ENCODE measurements at places on chromosomes 11 and 22. TPM values are rescaled to one million over a fixed set of nuclear protein-coding genes. Genes with fewer than 3 reads are reported as not detected.

The P4HA3 gene
- total RNA-seq, result 1.5 TPM

The SOX6 gene
- not detected for total RNA-seq

The VPREB1 gene
- not detected for total RNA-seq

- no peak for DNase-seq
These were observed 30.9 kb downstream of the MOB2 start for GRCh38 chr11:1455763-1456060.

DNA sequence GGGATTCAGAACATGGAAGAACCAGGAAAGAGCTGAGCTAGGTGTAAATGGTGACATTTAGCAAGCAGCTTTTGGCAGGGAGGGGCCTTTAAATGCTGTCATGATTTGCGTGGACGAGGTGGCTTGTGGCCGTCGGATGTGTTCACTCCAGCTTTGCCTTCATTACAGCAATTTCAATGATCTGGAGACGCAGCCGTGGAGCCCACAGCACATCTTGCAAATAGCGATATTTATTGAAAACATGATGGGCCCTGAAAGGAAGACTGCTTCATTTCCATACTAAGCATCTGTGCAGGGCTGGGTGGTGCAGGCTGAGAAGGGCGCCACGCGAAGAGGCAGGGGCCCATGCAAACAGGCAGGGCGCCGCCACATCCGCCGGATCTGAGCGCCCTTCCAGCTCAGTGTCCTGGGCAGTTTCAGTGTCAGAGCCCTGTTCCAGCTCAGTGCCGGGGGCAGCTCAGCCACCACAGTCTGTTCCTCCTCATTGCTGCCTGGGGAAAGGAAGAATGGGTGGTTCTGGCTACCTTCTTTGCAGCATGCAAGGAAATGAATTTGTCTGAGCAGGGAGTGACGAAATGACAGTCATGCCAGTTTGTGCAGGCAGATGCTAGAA lies 111.1 kb upstream of the TTC12 start:
- no peak for DNase-seq

DNA sequence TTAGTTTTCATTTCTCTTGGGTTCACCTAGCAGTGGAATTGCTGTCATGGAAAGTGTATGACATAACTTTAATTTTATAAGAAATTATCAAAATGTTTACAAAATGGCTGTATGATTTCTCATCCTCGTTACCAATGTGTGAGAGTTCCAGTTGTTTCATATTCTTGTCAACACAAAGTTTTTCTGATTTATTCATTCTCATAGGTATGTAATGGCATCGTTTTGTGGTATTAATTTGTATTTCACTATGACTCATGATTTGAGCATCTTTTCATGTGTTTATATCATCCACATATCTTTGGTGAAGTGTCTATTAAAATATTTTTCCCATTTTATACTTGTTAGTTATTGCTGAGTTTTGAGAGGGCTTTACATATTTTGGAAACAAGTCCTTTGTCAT lies 5.5 kb downstream of the FAM111B start:
- DNase-seq, result no peak

GRCh38 chr11:123298488-123299447 lies 103.7 kb upstream of the CLMP start:
- DNase-seq, result no peak

DNA sequence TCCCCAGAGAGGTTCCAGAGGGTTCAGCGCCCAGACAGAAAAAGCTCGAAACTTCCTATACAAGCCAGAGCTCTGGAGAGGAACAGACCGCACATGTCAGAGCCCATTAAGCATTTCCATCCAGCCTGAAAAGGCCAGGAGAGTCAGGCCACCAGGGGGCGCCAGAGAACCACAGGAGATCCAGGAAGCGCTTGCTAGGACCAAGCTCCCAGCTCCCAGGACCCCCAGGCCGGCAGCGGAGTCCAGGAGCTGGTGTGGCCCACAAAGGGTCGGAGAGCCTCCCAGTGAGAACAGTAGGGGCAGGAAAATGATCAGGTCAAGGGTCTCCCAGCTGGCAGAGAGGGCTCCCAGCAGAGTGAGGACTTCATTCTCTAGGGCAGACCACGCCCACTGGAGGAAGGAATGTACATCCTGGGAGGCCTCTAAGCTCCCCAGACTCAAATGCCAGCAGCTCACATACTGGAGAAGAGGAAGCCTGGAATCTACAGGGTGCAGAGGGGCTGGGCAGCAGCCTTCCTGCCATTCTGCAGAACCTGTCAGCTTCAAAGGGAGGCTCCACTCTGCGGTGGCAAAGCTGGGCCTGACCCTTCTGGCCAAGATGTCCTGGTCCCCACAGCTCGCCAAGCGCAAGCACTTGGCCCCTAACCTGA lies 2.1 kb upstream of the MEI1 start:
- peak; percentile 73 for DNase-seq

All from A172 (cell line).